ENCODE measurements at places on chromosomes 2 and 18.

- DNase-seq: peak; percentile 60
These were observed 2.9 kb upstream of the CASP8 start for GRCh38 chr2:201257381-201257955.

GRCh38 chr18:24187689-24188088 lies 48.8 kb downstream of the CABYR start:
- DNase-seq: no peak

GRCh38 chr2:42084231-42084671 lies 36.4 kb downstream of the PKDCC start:
- DNase-seq: no peak

GRCh38 chr2:138084206-138084605 lies 119.9 kb downstream of the HNMT start:
- no peak for DNase-seq

GRCh38 chr2:241217320-241218031 lies 29.0 kb downstream of the ANO7 start:
- DNase-seq: peak; percentile 17

DNA sequence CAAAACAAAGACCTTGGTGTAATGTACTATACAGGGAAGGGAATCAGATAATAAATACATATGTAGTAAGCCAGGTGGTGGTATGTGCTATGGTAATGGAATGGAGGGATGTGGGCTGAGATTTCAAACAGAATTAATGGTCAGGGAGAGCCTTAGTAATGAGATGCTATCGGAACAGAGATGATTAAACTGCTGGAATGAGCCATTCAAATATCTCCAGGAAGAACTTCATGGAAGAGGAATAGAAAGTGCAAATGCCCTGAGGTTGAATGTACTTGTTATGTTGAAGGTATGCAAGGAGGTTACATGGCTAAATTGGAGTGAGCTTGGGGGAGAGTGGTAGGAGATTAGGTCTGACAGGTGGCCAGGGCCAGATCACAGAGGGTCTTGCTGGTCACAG lies 5.1 kb downstream of the SERPINB11 start:
- no peak for DNase-seq

DNA sequence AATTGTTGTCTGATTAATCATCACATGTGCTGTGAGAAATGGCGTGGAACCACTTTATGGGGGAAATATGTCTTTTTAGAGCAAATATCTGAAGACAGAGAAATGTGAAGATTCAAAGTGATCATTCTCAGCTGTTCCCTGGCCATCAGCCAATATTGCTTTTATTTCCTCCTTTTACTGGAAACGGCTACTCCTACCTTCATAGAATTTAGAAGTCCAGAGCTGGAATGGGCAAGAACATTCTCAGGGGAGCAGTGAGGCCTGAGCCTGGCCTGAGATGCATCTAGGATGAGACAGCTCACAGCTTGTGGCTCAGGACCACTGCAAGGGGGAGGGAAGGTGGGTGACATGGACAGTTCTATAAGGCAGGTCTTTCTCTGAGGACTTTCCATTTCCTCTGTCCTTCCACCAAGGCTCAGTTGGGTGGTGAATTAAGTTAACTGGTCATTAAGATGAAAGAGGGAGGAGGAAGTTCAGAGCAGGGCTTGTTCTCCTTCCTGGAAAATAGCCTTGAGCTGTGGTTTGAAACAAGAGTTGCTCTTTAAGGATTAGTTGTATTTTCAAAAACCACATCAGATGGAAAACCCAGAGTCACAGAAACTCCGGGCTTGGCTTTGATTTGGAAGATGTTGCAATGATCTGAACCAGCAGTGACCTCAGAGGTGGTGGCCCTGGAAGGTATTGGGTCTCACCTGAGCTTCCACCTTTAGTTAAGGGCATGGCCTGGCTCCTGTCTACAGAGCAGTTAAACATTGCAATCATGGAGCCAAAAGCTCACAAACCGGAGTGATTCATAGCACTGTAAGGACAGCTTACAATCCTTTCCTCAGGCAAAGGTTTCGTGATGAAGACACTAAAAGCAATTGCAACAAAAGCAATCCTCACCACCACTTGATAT lies 144.3 kb downstream of the VAPA start:
- DNase-seq: peak; percentile 5

DNA sequence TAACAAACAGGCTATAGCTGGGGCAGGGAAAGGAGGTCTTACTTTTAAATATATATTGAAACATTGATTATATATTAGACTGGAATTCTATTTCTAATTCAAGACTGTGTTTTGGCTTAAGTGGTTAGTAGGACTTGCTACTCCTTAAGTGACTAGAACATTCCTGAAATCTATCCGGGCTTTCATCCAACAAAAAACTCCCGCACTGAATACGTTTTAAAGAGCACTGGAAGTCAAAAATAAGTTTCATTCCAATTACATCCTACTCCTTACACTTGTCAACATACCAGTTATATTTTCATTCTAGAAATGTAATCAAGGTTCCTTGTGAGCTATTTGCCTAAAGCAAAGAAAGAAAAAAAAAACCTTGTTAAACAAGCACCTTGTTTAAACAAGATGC lies 204.6 kb downstream of the SP3 start:
- DNase-seq: no peak

- DNase-seq: no peak
These were observed 16.5 kb upstream of the SERPINB7 start for GRCh38 chr18:63758615-63759240.

Measured in activated naive CD4-positive, alpha-beta T cell treated with anti-CD3 and anti-CD28 coated beads for 36 hours (primary cell).